Lung microvascular endothelial cell (primary cell): ENCODE measurements at places on chromosomes 12 and 14. TPM values are rescaled to one million over a fixed set of nuclear protein-coding genes. Genes with fewer than 3 reads are reported as not detected.
A peak's percentile ranks its signal among the peaks of the same experiment; 100 is the strongest.

- no peak for DNase-seq
Observed at GRCh38 chr14:98161356-98161755, 1110.6 kb downstream of the BCL11B start.

- peak; percentile 26 for DNase-seq
Observed at GRCh38 chr12:104669851-104670337, 213.1 kb downstream of the CHST11 start.

DNA sequence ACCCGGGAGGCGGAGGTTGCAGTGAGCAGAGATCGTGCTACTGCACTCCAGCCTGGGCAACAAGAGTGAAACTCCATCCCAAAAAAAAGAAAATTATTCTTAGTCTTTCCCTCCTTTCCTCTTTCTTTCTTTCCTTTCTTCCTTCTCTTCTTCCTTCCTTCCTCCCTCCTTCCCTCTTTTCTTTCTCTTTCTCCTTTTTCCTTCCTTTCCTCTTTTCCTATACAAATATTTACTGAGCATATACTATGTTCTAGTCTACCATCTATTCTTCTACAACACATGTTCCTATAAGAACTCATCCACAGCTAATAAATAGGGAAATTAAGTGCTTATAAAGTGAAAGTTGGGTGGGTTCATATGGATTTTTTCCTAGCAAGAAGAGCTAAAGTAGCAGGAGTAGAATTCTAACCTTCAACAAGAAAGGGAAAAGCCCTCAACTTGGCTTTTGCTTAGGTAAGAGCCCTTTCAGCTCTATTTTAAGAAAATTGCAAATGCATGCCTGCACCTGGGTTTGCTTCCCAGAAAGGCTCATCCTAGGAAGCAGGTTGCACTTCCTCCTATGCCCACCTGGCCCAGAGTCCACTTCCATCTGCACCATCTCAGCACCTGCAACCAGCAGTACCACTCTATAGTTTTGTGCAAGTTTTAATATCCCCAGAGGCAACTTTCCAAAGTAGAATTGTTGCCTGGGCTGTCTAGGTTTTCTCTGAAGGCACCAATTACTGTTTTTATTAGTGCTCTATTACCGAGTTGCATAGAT is 122.0 kb upstream of the CCND2 start:
- DNase-seq, result no peak

- DNase-seq, result no peak
Observed at GRCh38 chr12:18982226-18982949, 147.1 kb upstream of the PLEKHA5 start.

The SLC6A15 gene
- 1.3 and 9.3 TPM in 2 replicates for total RNA-seq

- no peak for DNase-seq
Observed at GRCh38 chr14:34538871-34539406, 562 bp downstream of the EAPP start.

DNA sequence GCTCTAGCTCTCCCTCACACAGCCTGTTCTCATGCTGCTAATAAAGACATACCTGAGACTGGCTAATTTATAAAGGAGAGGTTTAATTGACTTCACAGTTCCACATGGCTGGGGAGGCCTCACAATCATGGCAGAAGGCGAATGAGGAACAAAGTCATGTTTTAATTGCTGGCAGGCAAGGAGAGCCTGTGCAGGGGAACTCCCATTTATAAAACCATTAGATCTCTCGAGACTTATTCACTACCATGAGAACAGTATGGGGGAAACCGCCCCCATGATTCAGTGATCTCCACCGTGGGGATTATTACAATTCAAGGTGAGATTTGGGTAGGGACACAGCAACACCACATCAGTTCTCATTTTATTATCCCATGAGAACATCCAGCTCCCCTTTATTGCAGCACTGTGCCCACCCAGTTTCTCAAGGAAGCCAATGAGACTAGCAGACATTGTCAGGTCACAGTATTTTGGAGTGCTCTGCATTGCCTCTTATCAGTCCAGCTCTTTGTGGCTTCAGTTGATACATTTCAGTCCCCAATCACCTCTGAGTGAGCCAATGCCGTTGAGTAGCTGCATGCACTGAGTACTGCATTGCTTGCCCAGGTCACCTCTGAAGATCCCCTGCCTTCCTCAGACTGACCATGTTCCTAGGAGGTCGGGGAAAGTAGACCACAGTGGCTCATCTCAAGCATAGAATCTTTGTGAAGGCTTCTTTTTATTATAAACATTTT is 131.2 kb downstream of the CRADD start:
- DNase-seq, result no peak

DNA sequence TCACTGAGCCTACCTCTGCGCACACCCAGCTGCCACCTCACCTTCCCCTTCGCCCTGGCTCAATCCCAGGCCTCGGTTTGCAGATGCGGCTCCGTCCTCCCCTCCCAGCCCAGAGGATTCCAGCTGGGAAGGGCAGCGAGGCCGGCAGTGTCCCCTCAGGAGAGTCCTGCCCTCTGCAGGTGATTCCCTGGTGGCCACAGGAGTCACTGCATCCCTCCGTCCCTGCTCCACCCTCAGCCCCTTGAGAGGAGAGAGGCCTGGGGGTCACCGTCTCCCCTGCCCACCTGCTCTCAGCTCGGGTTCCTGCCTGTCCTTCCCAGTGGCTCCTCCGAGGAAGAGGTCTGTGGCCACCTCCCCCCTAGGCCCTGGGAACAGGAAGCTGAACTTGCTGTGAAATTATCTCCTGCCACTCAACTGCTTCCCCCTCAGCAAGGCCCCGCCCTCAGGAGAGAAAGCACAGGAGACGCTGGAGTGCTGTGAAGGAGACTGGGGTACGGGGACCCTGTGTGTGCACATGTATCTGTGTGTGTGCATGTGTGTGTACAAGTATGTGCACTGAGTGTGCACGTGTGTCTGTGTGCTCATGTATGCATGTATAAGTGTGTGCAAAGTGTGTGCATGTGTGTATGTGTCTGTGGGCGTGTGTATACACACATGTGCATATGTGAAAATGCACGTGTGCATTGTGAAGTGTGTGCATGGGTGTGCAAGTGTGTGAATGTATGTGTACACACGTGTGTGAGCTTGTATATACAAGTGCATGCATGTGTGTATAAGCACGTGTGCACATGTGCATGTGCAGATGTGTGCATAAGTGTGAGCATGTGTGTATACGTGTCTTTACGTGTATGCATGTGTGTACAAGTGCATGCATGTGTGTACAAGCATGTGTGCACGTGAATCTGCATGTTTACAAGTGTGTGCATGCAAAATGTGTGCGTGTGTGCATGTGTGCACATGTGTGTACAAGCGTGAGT is 13.2 kb upstream of the GALNT9 start:
- DNase-seq, result peak; percentile 24

DNA sequence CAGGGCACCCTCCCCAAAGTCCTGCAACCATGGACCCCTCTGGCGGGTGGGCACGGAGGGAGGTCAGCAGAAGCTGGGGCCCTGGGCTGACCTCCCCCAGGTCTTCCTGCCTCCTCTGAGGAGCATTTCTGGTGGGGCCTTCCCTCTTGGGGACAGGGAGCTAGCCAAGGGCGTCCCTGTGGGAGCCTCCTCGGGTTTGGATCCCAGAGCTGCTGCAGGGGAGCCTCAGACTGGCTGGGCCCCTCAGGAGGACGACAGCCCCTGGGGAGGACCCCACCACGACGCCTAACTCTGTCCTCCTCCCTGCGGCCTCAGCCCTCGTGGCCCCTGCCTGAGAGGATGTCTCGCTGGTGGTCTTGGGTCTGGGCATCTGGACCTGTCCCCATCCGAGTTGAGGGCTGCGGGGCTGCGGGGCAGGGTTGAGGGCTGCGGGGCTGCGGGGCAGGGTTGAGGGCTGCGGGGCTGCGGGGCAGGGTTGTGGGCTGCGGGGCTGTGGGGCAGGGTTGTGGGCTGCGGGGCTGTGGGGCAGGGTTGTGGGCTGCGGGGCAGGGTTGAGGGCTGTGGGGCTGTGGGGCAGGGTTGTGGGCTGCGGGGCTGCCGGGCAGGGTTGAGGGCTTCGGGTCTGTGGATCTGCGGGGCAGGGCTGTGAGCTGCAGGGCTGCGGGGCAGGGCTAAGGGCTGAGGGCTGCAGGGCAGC is 37.4 kb downstream of the FBRSL1 start:
- DNase-seq, result no peak

DNA sequence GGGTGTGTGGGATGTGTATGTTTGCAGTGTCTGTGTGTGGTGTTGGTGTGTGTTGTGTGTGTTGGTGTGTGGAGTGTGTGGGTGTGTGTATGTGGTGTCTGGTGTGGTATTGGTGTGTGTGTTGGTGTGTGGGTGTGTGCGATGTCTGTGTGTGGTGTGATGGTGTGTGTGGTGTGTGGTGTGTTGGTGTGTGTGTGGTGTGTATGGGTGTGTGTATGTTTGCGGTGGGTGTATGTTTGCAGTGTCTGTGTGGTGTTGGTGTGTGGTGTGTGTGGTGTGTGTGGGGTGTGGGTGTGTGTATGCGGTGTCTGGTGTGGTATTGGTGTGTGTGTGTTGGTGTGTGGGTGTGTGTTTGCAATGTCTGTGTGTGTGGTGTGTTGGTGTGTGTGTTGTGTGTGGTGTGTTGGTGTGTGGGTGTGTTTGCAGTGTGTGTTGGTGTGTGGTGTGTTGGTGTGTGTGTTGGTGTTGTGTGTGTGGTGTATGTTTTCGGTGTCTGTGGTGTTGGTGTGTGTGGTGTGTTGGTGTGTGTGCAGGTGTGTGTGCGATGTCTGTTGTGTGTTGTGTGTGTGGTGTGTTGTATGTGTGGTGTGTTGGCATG is 15.7 kb downstream of the MLXIP start:
- DNase-seq, result no peak

The CD27 gene
- not detected in 2 replicates for total RNA-seq

DNA sequence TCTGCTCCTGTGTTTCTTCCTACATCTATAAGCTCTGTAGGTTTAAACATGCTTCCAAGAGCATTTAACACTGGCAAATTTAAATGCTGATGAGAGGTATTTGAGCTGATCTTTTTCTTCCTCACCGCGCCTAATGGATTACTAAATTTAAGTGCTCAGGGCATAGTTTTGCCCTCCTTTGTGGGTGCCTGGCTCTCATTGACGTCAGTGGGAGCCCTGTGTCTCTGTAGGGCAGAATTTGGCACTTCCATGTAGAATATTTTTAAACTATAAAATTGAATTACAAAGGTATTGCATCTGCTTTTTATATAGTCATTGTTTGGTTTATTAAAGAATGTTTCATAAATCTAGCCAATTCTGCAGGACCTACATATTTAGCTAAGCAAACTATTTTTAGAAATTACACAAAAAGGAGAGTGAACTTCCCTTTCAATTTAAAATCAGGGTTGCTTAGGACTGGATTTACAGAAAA is 444.8 kb downstream of the AEBP2 start:
- DNase-seq, result no peak

DNA sequence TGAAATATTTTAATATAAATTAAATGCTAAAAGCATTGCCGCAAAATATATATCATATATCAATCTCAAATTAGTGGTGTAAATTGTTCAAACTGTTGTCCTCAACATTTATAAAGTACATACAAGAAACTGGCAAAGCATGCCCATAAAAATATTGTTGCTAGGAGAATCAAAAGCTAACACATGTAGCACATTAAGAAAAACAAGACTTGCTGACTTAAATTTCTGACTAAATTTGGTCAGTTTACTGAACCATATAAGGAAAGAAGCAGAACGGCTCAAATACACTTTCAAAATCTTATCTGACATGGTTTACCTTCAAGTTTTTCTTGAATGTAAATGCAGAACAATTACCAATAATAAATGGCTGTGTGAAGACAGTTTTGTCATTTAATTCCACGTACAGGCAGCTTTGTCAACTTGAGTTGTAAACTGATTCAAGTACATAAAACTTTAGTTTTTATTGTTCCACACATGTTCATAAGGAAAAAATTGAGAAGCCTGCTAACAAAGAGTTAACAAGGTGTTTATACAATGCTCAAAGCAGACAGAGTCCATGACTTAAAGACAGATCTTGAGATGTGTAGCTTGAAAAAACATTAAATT is 50.4 kb downstream of the PPP1R12A start:
- no peak for DNase-seq
